ENCODE measurements at places on chromosomes 11 and 22.

DNA sequence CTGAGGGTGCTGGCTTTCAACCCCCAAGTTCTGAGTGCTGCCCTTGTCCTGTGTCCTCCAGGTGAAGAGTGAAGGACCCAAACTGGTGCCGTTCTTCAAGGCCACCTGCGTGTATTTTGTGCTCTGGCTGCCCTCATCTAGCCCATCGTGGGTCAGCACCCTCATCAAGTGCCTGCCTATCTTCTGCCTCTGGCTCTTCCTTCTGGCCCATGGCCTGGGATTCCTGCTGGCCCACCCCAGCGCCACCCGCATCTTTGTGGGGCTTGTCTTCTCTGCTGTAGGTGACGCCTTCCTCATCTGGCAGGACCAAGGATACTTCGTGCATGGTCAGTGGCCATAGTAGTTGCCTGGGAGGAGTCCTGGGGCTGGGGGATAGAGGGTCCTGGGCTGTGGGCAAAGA is 2.3 kb downstream of the TMEM86A start:
- no peak for DNase-seq

- no peak for DNase-seq
These were observed 150.3 kb downstream of the NECTIN1 start for GRCh38 chr11:119578521-119579191.

DNA sequence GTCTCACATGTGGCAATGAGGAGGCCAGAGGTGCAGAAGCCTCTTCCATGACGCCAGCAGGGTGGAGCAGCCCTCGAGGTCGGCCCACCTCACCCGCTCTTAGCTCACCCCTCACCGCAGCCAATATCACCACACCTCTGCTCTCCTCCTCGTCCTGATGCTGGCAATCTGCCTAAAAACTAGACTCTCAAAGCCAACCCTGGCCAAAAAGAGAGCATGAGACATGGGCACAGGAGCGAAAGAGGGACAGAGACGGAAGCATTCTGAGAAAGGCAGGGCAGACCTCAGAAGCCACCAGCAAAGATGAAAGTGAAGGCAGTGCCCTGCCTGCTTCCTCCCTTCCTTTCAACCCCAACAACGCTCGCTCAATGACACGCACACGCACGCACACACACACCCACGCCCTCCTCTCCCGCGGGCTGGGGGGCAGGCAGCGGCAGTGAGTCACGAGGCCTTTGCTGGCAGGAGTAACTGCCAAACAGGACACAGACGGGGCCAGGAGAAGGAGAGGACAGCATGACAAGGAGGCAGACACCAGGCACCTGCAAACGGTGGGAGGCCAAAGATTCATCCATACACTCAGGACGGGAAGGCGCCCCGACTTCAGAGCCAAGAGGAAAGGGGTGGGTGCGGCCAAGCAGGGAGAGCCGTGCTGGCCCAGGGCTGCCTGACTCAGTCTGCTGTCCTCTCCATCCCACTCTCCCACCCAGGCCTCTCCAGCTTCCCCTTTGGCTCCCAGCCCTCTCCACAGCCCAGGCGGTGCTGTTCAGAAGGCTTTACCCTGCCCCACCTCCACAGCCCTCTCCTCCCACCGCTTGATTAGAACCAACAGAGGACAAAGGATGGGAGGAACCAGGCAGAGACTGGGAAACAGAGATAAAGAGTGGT is 11.4 kb downstream of the IGSF9B start:
- DNase-seq: no peak

GRCh38 chr11:103644676-103645075 is 391.8 kb upstream of the DDI1 start:
- DNase-seq: no peak

GRCh38 chr11:134725716-134726639 is 313.9 kb upstream of the B3GAT1 start:
- no peak for DNase-seq

DNA sequence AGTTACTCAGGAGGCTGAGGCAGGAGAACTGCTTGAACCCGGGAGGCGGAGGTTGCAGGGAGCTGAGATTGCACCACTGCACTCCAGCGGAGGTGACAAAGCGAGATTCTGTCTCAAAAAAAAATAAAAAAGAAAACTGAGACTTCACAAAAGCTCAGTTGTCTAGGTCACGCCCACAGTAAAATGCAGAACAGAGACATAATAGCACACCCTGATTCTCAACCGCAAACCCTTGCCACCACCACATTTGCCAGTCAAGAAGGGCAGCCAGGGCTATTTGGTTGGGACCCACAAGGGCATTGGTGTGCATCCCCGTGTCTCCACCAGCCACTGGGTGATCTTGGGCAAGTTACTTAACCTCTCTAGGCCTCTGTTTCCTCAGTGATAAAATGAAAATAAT is 25.4 kb downstream of the CREB3L1 start:
- DNase-seq: no peak

DNA sequence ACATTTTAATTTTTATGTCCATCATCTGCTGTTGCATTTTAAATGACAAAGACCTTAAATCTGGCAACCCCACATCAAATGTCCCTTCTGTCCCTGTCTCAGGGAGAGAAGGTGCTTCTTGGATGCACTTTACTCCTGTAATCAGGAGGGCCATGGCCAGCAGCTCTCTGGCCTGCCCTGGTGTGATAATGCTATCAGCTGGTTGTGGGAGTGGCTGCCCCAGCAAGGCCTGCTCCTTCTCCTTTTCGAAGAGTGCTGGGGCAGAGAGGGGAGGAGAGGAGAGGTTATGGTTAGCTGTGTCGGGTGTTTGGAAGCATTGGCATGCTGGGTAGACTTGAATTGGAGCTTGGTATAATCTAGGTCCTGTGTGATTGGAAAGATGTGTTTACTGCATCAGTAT is 12.8 kb downstream of the TNRC6B start:
- no peak for DNase-seq

GRCh38 chr11:72263361-72263760 is 19.4 kb upstream of the PHOX2A start:
- DNase-seq: no peak

GRCh38 chr11:46472662-46472994 is 81.1 kb upstream of the CHRM4 start:
- DNase-seq: no peak

GRCh38 chr11:30488304-30488998 is 97.7 kb downstream of the MPPED2 start:
- peak; percentile 64 for DNase-seq

GRCh38 chr11:103013421-103013820 is 57.9 kb upstream of the MMP13 start:
- DNase-seq: no peak

GRCh38 chr11:126410649-126411048 is 55.2 kb downstream of the ST3GAL4 start:
- DNase-seq: no peak

DNA sequence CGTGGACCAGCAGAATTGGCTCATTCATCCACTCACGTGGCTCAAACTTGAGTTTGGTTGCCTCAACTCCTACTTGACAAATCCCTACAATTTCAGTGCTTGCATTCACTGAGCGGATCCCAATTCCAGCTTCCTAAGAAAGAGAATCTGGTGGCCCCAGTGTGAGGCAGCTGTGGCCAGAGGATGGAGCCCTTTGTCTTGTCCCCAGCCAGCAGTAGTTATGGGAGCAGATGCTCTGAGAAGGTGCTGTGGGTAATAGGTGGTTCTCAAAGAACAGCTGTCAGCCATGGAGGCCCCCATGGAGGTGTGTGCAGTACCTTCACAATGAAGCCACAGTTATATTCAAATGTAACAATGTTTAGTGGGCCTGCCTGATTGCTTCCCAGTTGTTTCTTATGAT is 39.3 kb downstream of the KREMEN1 start:
- no peak for DNase-seq

DNA sequence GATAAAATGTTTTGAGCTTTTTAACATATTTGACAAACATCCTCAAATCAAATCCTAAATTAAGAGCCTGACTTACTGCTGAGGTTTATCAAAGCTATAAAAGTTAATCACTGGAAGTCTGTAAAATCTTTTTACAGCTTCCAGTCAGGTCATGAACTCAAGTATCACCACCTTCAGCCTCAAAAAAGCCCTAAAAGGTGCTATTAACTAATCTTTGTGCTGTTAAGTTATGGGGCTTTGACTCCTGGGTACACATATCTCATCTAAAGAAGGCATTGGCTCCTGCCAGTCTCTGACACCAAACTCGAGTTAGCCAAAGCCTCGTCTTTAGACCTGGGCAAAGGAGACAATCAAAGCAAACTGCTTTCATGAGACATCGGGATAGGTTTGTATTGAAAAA is 34.0 kb upstream of the CBX6 start:
- no peak for DNase-seq

- no peak for DNase-seq
These were observed 27.9 kb downstream of the TIMP3 start for GRCh38 chr22:32829451-32829851.

- DNase-seq: no peak
These were observed 4.1 kb downstream of the LRRC32 start for GRCh38 chr11:76666408-76666807.

DNA sequence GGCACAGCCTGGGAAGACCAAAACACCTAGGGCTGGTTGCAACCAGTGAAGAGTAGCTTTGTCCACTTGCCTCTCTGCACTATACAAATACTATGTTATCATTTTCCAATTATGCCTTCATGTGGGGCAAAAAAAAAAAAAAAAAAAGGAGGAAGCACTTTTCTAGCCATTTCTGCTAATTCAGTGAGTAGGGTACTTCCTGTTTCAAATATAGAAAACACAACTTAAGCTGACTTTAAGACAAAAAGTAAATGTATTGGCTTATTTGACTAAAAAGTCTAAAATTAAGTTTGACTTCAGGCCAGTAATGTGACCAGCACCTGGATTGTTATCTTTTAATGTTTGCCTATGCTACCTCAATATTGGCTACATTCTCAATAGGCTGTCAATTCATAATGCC is 15.3 kb downstream of the CCDC73 start:
- no peak for DNase-seq

- DNase-seq: no peak
These were observed 6.5 kb downstream of the GAL start for GRCh38 chr11:68690671-68691401.

DNA sequence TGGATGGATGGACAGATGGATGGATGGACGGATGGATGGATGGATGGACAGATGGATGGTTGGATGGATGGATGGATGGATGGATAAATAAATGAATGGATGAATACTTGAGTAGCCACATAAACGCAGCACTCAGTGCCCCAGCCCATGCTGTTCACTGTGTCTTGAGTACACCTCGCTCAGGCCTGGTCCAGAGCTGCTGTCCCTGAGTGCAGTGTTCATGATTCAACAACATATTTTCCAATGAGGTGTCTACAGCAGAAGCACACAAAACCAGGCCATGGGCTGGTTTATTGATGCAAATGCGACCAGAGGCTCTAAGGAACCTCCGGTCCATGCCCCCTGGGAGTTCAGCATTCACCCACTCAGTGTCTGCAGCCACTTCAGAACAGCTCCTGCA is 584.3 kb downstream of the BRD1 start:
- no peak for DNase-seq

DNA sequence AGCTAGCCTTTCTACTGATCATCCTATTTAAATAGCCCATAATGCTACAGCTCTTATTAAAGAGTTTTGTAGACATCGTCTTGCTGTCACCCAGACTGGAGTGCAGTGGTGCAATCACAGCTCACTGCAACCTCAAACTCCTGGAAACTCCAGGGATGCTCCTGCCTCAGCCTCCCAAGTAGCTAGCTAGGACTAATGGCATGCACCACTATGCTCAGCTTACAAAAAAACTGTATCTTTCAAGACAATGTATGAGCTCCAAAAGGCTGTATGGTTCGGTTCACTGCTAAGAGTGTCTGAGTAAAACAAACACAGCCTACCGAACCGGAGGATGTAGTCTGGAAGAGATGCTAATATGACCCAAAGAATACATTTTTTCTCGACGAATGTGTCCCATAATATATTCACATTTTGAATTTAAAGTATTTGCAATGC is 2.6 kb downstream of the TAF1D start:
- DNase-seq: no peak

GRCh38 chr11:68855205-68855981 is 13.7 kb upstream of the CPT1A start:
- no peak for DNase-seq

DNA sequence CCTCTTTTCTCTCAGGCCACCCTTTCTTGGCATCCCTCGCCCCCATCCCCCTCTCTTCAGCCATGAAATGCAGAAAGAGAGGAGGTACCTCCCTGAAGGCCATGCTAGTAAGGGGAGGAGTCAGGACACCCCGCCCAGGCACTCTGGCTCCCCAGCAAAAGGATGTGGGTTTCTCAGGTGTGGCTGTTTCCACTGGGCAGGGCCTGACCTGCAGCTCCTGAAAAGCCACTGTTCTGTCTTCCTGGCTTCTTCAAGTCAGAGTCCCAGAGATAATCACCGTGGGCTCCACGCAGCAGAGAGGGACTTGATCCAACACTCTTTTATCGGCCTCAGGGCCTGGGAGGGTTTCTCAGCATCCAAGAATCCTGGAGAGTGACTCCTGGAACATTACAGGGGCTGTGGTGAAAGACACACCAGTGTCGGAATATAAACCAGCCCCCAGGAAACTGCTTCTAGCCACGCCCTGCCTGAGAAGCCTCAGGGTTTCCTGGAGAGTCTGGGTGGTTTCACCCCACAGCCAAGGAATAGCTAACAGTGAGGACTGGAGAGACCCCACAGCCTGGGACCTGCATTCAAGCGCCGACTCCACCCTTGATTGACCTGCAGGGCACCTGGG is 45.7 kb upstream of the TSPAN18 start:
- no peak for DNase-seq

GRCh38 chr11:75174781-75175370 is 24.0 kb downstream of the SLCO2B1 start:
- DNase-seq: no peak

GRCh38 chr11:70031631-70032469 is 46.3 kb upstream of the ANO1 start:
- no peak for DNase-seq

GRCh38 chr11:116224889-116225200 is 547.9 kb downstream of the BUD13 start:
- no peak for DNase-seq

DNA sequence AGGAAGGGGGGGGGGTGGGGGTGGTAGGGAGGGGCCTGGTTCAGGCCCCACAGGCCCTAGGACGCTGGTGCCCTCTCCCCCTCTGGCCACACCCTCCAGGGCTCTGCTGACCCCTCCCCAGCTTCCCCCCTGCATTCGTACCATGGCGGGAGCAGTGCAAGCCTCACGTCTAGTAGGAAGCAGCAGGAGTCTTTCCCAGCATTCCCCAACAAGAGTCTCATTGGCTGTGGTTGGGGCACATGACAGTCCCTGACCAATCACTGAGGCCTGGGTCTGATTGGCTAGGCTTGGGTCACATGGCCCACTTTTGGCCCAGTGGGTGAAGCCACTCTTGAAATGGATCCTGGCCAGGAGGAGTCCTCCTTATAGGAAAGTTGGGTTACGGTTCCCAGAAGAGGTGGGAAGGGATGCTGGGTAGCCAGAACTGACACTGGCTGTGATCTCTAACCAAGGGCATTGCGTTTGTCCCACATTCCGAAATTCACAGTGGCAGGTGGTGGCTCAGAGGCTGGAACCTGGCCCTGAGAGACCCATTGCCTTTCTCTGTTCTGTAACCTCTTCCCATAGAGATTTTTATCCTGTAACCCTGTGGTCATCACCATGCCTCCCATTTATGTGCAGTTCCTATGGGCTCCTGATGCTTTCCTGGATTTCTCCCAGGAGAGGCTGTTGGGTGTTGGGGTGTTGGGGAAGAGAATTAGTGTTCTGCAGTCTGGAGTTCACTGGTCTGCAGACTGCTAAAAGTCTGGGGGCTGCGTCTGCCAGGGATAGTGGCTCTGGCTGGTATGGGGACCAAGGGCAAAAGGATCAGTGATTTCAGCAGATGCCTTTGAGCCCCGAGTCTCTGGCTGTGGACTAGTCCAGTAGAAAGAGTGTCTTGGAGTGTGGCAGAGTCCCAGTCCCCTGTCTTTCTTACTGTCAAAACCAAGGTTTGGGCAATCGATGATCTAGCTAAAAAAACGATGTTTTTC is 58.9 kb upstream of the MYEOV start:
- no peak for DNase-seq

- DNase-seq: no peak
These were observed 15.6 kb downstream of the TUB start for GRCh38 chr11:8096575-8096974.
